Stimulated activated CD4-positive, alpha-beta T cell treated with anti-CD3 and anti-CD28 coated beads, Interleukin-12 subunit alpha, Interleukin-12 subunit beta, amount 100 ng/mL, for 24 hours (primary cell): ENCODE measurements at places on chromosomes 12 and 14.

DNA sequence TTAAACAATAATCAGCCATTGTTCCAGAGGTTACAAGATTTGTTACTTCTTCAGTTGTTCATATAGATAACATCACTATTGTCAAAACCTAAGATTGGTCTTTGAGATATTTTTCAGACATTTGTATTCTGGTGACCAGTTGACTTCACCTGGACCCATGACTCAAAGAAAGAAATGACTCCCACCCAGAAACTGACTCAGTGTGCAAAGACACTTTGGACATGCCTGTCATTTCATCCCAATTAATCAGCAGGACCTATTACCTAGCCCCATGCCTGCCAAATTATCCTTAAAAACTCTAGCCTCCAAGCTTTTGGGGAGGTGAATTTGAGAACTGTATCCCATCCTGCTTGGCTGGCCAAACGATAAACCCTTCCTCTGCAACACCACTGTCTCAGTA lies 27.7 kb upstream of the TSPAN11 start:
- DNase-seq, result no peak

- peak; percentile 12 for DNase-seq
Observed at GRCh38 chr12:80178846-80179245, 79.5 kb downstream of the OTOGL start.

DNA sequence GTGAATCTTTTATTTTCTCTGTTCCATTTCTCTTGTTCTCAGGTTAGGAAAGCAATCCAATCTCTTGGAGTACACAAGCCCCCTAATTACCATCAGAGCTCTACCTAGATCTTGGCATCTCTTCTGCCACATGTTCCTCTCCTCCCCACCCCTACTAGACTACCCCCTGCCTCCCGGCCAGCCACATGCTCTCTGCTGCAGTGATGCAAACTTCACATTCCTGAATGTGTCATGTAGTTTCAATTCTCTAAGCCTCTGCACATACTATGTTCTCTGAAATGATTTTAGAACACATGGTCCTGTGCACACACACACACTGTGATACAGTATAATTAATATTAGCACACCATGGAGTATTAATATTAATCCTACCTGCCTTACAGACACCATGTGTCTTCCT lies 104.6 kb downstream of the EFCAB11 start:
- no peak for DNase-seq

DNA sequence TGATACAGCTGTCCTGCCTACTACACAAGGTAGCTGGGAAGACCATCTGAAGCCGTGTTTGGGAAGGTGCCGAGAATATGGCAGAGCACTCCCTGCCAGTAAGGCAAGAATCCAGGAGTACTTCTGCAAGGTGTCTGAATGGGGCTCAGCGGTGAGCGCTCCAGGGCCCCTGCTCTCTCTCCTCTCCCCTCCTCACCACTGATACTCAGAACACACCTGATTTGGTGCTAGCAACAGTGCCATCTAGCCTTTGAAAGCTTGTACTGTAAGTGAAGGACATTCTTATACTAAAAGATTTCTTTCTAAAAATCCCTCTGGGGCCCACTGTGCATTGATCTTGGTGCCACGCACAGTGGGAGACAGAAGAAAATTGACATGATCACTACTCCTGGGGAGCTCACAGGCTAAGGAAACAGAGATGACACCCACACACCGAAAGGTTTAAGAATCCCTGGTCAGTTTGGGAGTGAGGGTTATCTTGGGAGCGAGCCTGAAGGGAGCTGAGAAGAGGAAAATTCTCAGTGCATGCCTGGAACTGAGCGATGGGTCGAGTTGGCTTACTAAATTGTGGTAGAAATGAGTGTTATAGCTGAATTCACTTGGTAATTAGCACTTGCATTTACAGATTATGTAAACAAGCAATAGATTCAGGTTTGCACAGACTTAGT lies 216.9 kb downstream of the NTF3 start:
- DNase-seq, result no peak

DNA sequence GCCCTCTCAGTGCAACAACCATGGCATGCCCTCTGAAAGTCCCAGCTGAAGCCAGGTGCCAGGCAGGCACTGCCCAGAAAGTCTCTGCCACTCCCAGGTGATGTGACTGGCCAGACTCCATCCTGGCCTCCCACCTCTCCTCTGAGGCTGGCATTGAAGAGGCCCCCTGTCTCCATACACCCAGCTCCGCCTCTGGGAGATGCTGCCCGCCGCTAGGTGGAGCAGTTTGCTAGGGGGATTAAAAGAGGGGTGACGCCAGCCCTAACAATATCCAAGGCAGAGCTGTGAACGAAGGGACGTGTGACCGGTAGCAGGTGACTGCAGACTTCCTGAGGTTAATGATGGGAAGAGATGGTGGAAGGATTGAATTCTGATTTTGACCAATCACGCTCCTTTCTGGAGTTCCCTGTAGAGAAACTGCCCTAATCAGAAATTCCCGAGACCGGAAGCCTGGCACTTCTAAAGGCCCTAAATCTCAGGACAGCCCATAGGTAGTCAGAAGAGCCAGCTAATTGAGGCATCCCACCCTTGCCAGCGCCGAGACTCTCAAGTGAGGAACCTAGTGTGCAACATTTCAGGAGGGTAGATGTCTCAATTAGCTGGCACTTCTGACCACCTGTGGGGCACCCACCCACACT lies 8.3 kb upstream of the PLEK2 start:
- no peak for DNase-seq

GRCh38 chr12:132513070-132513398 lies 23.1 kb downstream of the FBRSL1 start:
- no peak for DNase-seq

- DNase-seq, result no peak
Observed at GRCh38 chr14:99280852-99281251, 8.9 kb upstream of the BCL11B start.

- DNase-seq, result peak; percentile 21
Observed at GRCh38 chr12:108730365-108731104, 783 bp downstream of the CORO1C start.
